ENCODE measurements at places on chromosomes 2 and 18. TPM values are rescaled to one million over a fixed set of nuclear protein-coding genes. Genes with fewer than 3 reads are reported as not detected.

Gene CELF4
- 1.8 TPM for total RNA-seq

Gene BCL11A
- 1.0 TPM for total RNA-seq

GRCh38 chr2:43110442-43110871 lies 115.9 kb downstream of the ZFP36L2 start:
- H3K27me3 ChIP-seq: no peaks in the 10 kb centered on the region
- no peaks in the 10 kb centered on the region for H3K36me3 ChIP-seq
- peaks cover 49% of the 10 kb centered on the region for H3K4me1 ChIP-seq
- no peak overlapping the region for H3K4me3 ChIP-seq
- DNase-seq: peak; percentile 55

DNA sequence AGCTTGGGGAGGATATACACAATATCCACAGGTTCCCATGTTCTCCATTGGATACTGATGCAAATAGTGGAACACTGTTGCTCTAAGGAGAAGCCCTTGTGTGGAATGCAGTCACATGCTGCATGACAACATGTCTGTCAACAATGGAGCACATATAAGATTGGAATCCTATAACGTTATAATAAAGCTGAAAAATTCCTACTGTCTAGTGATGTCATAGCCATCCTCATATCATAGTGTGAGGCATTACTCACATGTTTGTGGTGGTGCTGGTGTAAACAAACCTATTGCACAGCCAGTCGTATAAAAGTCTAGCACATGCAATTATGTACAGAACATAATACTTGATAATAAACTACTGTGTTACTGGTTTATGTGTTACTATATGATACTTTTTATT lies 394.7 kb downstream of the FBXO15 start:
- H3K27ac ChIP-seq: no peak overlapping the region
- H3K4me1 ChIP-seq: no peaks in the 10 kb centered on the region
- H3K36me3 ChIP-seq: no peaks in the 10 kb centered on the region
- DNase-seq: no peak

DNA sequence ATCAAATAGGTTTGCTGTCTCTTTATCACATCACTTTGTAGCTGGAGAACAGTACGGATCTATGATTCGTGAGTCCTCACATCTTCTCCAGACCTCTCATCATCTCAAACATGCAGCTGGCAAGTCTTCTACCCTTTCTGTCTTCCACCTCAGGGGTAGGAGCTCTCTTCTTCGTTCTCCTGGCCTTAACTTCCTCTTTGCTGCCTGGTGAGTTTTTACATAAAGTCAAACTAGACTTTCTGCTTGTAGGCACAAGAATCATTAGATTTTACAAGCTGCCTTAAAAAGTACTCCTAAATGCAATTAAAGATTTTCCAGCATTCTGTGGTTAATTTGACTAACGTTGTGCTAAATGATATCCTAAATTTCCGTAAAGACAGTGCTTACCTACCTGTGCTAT lies 43.7 kb upstream of the TANK start:
- H3K36me3 ChIP-seq: no peaks in the 10 kb centered on the region
- no peaks in the 10 kb centered on the region for H3K4me1 ChIP-seq
- H3K27ac ChIP-seq: no peak overlapping the region
- H3K4me3 ChIP-seq: no peak overlapping the region
- DNase-seq: no peak

DNA sequence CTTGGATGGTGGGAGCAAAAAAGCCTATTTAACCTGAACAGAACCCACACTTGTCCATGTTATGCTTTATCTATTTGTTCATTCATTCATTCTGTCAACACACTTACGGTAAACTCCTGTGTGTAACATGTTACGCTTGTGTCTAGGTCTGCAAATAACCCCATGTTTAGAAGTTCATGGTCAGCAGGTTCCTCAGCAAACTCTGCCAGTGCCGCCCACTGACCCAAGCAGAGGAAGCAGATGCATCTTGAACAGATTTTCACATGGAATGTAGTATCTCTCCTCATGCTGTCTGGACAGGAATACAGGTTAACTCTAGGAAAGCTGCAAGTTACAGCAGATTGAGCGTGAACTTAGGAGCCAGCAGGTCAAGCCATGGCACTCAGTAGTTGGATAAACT lies 213.7 kb upstream of the COPS8 start:
- no peak for DNase-seq
- H3K4me1 ChIP-seq: peaks cover 3% of the 10 kb centered on the region
- H3K27me3 ChIP-seq: no peaks in the 10 kb centered on the region
- no peak overlapping the region for H3K27ac ChIP-seq
- no peak overlapping the region for H3K4me3 ChIP-seq

- H3K27me3 ChIP-seq: no peaks in the 10 kb centered on the region
- no peak for DNase-seq
- H3K27ac ChIP-seq: no peak overlapping the region
- H3K4me1 ChIP-seq: peaks cover 26% of the 10 kb centered on the region
Observed at GRCh38 chr2:5538772-5539171, 153.4 kb upstream of the SOX11 start.

GRCh38 chr2:159160954-159161353 lies 125.5 kb downstream of the WDSUB1 start:
- peaks cover 6% of the 10 kb centered on the region for H3K4me1 ChIP-seq
- H3K27ac ChIP-seq: no peak overlapping the region
- no peaks in the 10 kb centered on the region for H3K27me3 ChIP-seq
- no peaks in the 10 kb centered on the region for H3K36me3 ChIP-seq
- H3K4me3 ChIP-seq: no peak overlapping the region

DNA sequence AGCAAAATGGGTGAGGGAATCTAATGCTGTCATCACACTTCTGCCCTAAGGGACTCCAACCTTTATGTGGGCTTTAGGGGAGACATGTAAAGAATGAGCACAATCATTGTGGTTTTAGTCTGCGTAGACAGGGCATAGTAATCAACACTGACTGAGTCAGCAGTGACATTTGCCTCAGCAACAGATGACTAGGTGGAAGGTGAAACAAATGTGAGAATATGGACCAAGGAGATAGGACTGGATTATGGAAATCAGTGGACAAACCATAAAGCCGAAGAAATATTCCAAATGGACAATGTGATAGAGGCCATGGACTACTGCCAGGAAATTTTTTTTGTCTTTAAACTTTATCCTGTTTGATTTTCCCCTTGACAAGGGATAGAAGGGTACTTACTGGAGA lies 83.9 kb downstream of the PDK1 start:
- H3K4me3 ChIP-seq: no peak overlapping the region
- no peaks in the 10 kb centered on the region for H3K4me1 ChIP-seq
- no peak for DNase-seq
- no peaks in the 10 kb centered on the region for H3K27me3 ChIP-seq
- H3K36me3 ChIP-seq: no peaks in the 10 kb centered on the region
- no peak overlapping the region for H3K27ac ChIP-seq
